ENCODE measurements at places on chromosomes 5 and 9.

GRCh38 chr5:134545070-134545868 is 19.8 kb downstream of the JADE2 start:
- DNase-seq = no peak

DNA sequence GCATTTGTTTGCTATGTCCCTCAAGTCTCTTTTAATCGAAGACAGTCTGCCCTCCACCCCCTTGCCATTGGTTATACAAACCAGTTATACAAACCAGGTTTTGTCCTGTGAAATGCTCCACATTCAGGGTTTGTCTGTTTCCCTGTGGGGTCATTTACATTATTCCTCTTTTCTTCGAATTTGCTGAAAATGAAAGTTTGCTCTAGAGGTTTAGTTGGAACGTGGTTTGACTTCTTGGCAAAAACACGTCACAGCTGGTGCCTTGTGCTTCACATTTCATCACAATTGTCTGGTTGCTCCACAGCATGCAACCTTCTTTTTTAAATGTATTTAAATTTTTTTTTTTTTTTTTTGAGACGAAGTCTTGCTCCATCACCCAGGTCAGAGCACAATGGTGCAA is 4.2 kb upstream of the HAVCR2 start:
- no peak for DNase-seq

GRCh38 chr9:135604437-135605237 is 34.7 kb downstream of the GLT6D1 start:
- DNase-seq = no peak

GRCh38 chr5:36628695-36629094 is 22.3 kb downstream of the SLC1A3 start:
- no peak for DNase-seq

GRCh38 chr5:101068298-101068697 is 165.2 kb upstream of the ST8SIA4 start:
- DNase-seq = no peak

DNA sequence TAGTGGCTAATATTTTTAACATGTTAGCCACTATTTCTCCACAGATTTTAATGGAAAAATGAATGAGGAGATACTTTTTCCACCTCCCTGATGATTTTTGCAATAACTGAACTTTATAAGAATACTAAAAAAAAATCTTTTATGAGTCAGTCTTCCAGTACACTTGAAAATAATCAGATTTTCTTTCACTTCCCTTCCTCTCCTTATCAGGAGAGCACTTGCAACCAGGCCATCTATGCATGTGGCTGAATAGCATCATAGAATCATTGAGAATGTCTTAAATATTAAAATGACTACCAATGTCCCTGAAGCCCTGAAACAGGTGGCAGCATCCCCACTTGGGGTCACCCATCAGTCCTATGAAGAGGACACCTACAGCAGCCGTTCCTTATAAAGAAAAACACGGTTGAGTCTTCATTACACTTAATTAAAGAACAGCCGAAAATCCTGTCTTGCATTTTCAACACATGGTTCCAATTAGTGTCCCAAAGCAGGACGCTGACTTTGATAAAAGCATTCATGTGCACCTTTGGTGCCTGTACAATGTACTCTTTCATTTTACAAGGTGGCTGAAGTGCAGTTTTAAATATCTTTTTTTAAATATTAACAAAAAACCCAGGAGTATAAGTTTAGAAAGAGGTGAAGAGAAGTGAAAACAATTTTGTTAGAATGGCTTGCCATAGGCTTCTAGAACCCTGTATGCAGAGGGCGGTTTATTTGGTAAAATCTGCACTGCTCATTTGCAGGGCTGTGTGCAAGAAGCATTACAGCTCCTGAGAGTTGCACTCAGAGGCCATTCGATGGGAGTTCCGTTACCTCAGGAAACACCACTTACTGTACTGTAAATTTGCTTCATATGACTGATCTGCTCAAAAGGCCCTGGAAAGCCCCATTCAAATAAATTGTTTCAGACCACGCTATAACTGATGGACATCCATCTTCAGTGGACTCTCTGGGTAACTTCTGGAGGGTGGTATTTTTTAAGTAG is 106.9 kb upstream of the VCAN start:
- DNase-seq = no peak

DNA sequence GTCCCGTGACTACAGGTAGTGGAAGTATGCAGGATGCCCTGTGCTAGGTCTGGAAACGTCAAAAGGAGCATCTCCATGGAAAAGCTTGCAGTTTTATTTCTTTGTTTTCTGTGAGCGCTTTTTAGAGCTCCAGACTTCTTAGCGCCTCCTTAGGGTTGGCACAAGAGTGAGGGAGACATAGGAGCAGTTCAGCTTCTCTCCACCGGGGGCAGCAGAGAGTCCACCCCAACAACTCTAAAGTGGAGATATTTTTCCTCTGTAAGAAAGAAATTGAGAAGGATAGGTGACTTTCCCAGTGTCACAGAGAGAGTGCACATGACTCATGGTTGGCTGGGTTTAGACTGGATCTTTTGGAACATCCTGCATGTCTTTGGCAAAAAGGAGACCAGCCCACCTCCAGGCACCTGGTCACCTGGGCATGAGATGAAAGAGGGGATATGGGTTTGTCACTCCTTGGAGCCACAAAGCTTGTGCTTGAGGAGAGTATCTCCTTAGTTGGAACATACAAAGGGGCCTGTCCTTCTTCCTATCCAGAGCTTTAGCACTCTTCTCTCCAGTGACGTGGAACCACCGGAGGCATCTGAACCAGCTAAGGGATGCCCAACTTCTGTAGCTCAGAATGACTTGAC is 637.7 kb downstream of the SEMA5A start:
- peak; percentile 64 for DNase-seq

GRCh38 chr5:82991678-82992323 is 85.4 kb downstream of the TMEM167A start:
- DNase-seq = peak; percentile 74

- DNase-seq = no peak
Measured at GRCh38 chr9:88429595-88430430, 41.6 kb downstream of the SPIN1 start.

DNA sequence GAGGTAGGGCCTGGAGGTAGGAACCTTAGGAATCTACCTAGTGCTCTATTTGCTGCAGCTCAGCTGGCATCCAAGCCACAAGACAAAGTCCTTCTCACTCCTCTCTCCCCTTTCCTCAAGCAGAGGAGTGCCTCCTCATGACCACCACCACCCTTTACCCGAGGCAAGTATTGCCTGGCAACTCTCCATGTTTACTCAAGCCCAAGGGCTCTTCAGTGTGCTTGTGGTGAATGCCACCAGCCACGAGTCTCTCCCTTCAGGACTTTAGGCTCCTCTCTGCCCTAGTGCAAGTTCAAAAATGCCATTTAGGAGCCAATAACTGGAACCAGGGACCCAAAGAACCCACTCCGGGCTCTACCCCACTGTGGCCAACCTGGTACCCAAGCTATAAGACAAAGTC is 514.5 kb upstream of the RGMB start:
- DNase-seq = no peak

DNA sequence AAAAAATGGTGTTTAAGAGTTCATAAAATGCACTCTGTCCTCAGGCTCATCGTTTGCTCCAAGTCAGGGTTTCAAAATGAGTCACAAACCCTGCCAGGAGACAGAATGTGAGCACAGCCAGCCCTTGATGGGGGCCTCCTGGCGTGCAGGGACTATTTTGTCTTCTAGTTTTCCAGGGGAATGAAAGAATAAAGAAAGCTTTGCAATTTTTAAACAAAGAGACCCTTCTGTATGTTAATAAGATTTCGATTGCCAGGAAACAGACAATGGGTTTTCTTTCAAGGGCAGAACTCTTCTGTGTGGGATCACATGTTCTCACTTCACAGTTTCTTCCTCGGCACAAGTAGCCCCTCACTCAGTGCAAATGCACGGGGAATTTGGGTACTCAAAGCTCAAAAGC is 121.4 kb upstream of the C6 start:
- no peak for DNase-seq

GRCh38 chr5:66306105-66306843 is 162.2 kb downstream of the SREK1 start:
- DNase-seq = peak; percentile 64

- no peak for DNase-seq
Measured at GRCh38 chr5:108730617-108731340, 16.9 kb upstream of the FER start.

DNA sequence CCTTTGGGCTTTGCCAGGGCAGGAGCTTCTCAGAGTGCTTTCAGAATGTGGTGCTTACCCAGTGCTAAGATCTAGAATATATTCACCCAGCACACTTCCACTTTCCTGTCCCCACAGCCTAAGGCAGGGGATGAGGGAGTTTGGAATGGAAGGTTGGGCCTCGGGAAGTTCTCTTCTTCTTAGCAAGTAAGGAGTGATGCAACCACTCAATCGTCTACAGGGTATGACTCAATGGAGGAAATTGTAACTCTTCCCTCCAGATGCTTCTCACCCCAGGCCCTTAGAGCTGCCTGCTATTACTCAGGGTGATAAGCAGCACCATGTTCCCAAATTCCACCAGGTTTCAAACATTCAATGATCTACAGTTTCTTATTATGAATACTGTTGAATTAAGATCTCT is 30.8 kb upstream of the AGGF1 start:
- DNase-seq = peak; percentile 87

DNA sequence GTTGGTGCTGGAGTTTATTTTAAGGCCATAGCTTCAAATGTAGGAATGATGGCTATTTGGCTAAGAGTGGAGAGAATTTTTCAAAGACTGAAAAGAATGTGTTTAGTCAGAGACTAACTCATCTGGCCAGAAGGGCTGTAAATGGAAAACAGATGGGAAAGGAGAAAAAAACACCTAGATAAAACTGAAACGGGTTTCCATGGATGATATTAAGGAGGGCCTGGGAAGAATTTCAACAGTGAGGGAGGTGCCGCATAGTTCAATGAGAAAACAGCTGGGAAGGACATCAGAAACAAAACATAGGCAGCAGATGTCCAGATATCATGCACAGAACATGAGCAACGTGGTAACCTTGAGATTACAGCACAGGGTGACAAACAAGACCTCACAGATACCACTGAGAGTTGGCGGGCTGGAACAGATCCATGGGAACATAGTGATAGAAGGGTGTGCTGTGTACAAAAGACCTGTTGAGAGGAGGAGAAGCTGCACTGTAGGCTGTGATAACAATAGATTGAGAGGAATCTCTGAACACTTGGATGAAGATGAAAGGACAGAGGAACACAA is 31.2 kb upstream of the RAD23B start:
- DNase-seq = peak; percentile 89

DNA sequence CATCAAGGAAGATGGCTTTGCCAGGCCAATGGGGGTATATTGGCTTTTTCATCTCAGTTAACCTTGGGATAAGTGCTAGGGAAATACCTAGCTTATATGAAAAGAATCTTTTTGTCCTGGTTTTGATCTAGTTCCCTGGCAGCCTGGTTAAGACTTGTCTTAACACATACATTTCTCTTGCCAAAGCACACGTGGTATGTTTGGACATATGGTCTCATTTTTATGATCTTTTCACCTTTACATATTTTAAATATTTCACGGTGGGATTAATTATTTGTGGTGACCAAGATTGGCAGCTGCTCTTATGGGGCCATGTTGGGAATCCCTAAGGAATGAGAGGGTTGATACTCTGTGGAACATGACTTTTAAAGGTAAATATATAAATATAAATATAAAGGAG is 312.5 kb downstream of the NPR3 start:
- DNase-seq = no peak

DNA sequence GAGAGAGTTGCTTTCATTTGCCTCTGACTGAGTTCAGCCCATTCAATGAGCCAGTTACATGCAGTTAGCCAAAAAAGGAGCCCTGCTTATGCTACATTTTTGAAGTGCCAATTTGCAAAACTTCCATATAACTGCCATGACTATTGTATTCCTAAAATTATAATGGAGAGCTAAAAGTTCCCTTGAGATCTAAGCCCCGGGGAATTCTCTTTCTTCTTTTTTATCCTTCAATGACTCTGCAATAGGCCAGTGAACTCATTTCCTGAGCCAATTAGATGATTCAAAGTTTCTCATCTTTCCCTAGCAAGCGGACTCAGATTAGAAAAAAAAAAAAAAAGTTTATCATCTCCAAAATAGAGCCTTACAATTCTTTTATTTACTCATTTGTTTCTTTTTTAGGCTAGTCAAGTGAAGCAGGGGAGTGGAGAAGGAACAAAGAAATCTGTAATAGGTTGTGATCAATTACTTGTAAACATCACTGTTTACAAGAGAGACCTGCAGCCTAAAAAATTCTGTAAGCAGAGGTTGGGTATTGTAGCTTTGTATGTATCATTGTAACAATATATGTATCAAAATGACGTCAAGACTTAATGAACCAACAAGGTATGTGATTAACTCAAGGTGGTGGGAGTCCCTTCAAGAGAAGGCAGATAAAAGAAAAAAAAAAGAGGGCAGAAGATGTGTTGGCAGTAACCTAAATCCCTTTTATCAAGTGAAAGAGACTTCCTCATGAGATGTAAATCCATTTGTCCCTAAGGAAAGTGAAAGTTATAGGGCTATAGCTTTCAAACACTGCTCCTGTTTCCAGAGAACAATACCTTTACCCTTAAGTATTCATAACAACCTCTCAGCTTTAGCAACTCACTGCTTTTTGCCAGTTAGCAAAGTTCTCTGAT is 48.7 kb upstream of the HOMER1 start:
- no peak for DNase-seq

DNA sequence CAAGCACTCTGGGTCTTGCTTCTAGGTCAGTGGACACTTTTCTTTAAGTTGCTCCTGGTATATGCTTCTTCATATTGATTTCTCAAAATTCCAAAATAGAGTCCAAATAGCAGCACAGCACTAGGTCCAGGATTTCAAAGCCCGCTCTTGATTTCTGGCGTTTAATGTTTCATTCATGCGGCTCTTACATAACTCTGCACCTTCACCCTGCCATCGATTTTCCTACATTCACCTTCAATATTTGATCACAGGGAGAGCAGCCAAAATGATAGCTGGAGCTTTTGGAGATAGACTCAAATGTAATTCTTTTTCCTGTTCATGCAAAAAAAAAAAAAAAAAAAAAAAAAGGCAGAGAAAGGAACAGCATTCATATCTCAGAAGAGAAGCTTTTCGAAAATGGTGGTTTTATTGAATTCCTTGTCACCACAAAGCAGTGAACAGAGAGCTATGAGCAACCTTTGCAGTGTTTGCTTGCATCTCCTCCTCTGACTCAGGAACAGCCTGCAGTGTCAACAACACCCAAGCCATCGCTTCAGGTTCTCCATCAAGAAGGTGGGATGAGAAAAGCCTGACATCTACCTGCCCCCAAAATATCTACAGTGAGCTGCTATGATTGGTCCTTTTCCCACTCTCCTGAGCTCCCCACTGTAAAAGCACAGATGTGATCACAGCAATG is 97.8 kb downstream of the MED10 start:
- no peak for DNase-seq
